ENCODE measurements at places on chromosomes 5 and 9. TPM values are rescaled to one million over a fixed set of nuclear protein-coding genes. Genes with fewer than 3 reads are reported as not detected.

DNA sequence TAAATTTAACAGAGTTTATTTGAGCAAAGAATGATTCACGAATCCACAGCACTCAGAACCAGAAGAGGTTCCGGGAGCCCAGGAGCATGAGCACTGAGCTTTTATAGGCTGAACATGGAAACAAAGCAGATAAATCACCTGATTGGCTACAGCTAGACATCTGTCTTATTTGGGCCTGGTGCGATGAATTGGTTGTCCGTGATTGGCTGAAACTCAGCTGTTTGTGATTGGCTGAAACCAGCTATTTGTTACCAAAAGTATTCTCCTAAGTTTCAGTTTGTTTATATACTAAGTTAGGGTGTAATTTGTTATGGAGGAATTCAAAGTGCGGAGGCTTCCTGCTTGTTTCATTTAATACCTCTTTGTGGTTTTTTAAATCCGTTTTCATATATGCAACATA is 15.8 kb upstream of the LCP2 start:
- DNase-seq = no peak

GRCh38 chr9:133194597-133194996 is 14.5 kb downstream of the OBP2B start:
- DNase-seq = no peak

The IFNA21 gene
- total RNA-seq = not detected

DNA sequence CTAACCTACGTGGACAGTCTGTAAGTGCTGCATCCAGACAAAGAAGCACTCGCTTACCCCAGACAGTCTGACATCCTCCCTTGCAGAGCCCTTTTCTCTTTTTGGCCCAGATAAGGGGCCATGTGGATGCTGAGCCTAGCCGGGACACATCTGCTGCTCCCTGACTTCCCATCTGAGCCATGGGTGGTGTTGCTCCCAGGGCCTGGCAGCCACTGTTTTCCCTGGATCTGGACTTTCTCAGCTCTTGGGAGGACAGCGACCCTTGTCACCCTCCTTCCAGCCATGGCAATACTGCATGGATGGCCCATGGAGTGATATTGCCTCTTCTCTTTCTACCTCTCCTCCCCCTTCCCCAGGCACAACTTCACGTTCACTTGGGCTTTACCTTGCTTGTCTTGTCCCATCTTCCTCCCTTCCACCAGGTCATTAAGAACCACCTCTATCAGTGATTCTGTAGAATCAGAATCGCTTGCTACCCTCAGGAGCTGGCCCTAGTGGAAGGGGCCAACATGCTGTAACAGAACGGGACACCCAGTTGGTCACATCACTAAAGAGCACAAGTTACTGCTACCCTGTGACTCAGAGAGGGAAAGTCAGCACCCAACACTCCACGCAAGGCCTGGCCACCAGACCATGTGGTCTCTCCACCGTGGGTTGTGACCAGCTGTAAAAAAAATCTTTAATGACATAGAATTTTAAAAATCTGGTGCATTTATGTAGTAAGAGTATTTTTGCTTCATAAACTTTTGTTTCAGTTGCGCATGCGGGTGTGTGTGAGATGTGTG is 4.4 kb downstream of the NEURL1B start:
- DNase-seq = no peak

DNA sequence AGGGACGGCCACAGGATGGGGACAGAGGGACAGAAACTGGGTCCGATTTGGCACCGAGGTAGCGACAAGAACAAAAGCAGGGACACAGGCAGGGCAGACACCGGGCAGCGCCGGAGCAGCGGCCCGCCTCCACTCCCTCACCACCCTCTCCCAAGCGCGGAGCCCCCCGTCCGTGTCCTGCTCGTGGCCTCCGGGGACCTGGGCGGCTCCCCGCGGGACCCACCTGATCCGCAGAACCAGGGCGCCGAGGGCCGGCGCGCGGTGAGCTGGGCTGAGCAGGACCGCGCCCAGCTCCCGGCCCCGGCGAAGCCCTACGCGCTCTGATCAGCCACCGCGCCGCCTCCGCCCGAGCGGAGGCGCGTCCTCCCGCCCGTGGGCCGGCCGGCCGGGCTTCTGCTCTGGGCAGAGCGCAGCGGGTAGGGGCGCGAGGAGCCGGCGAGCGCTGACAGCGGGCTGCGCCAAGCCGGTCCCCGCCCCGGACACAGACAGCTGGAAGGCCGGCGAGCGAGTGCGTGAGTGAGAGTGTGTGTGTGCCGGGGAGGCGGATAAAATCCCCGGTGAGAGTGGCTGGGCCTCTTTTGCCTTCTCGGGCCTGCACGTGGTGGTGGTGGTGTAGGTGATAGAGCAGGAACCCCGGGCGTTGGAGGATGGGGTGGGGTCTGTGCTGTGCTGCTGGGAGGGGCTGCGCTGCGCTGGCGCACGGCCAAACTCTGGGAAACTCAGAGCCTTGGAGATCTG is at the start of gene GGTA1:
TSS of gene GGTA1 (minus strand) at position 418 of the 738 bp plus-strand sequence. CDS start 31,922 bp downstream, outside the sequence.
- peak; percentile 11 for DNase-seq

- DNase-seq = no peak
These were observed 753.3 kb upstream of the ZNF608 start for GRCh38 chr5:125499636-125500332.

The GALNT12 gene
- 0.83 TPM for total RNA-seq

The CCDC192 gene
- total RNA-seq = not detected

The DPH7 gene
- 16.7 TPM for total RNA-seq

- DNase-seq = no peak
These were observed 9.0 kb downstream of the FOXB2 start for GRCh38 chr9:77028478-77028877.

- DNase-seq = no peak
These were observed 114.4 kb upstream of the IRX2 start for GRCh38 chr5:2865856-2866255.

The SHB gene
- total RNA-seq = 5.0 TPM

DNA sequence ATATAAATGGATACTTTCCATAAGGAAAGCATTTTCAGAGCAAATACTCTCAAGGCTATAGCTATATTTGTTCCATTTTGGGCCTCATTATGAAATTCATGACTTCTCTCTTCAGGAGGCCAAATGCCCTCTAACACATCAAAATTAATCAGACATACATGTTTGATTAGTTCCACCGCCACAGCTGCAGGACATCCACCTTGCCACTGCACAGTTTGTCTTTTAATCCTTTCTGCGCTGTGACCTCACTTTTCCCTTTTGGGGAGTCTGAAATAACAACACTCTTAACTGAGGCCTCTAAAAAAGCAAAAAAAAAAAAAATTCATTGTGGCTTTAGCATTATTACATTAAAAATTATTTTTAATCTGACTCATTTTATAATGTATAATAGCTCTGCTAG is 279.1 kb upstream of the CDH12 start:
- no peak for DNase-seq

The ORM2 gene
- 15.6 TPM for total RNA-seq

- no peak for DNase-seq
These were observed 146.5 kb upstream of the TLX3 start for GRCh38 chr5:171162596-171162995.

DNA sequence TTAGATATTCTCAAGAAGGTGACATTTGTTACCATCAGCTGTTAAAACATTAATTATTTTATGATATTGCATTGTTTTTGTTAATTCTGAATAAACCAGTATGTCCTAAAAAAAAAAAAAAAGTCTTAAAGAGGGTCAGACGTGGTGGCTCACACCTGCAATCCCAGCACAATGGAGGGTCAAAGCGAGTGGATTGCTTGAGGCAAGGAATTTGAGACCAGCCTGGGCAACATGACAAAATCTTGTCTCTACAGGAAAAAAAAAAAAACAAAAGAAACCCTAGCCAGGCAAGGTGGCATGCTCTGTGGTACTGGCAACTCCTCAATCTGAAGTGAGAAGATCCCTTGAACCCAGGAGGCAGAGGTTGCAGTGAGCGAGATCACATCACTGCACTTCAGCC is 46.8 kb downstream of the CYLC2 start:
- no peak for DNase-seq

- DNase-seq = no peak
These were observed 9.9 kb upstream of the PCDHB2 start for GRCh38 chr5:141084487-141084989.

DNA sequence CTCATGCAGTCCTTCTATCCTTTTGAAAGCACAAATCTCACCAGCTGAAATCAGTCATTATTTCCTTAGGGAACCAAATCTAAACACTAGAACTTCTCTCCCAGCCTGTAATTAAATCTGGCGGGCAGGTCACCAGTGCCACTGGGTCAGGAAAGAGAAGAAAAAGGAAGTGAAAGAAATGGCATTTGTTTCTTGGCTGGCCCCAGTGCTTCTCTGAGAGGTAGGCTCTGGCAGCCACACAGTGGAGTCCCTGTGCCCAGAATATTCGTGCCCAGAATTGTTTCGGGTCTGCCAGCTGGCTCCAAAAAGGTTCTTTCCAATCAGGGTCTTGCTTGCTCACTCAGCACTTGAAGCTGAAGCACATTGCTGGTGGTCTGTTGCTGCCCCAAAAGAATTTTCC is 133.9 kb upstream of the MTAP start:
- DNase-seq = no peak

DNA sequence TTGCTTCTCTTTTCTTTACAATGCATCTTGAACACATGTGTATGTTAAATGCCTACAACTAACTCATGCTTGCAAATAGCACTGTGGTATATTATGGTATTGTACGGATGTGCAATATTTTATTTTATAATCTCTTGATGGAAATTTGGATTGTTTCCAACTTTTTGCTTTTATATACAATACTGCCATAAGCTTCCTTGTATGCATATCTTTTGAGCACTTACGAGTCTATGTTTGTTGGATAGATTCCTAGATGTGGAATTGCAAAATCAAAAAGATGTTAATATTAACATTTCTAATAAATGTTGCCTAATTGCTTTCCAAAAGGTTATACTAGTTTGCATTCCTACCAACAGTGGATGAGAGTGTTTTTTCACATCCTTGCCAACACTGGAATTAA is 3.4 kb upstream of the GALNT12 start:
- DNase-seq = no peak

GRCh38 chr5:121432-121831 is 29.5 kb downstream of the PLEKHG4B start:
- no peak for DNase-seq

DNA sequence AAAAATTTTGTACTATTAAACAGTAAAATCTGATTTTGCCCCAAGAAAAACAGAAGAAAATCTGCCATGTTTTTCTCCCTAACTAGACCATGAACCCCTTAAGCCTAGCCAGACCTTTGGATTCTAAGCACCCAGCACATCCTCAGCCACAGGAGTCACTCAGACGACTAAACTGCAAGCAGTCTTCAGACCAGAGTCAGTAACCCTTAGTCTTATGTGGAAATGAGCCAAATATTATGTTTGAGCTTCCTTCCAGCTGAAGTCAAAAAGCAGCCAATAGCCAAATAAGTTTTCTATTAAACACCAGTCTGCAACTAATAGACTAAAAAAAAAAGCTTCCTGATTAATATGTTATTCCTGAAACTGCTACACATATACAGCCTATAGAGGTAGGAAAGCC is 47.4 kb downstream of the GOLPH3 start:
- no peak for DNase-seq

- DNase-seq = no peak
These were observed 368.0 kb upstream of the SEMA6A start for GRCh38 chr5:116942622-116943021.

GRCh38 chr5:122404018-122404417 is 92.0 kb downstream of the SNCAIP start:
- no peak for DNase-seq

The FOXD4 gene
- total RNA-seq = not detected

The PCDHA9 gene
- total RNA-seq = not detected

GRCh38 chr5:93623153-93623552 is 40.1 kb downstream of the NR2F1 start:
- DNase-seq = no peak

DNA sequence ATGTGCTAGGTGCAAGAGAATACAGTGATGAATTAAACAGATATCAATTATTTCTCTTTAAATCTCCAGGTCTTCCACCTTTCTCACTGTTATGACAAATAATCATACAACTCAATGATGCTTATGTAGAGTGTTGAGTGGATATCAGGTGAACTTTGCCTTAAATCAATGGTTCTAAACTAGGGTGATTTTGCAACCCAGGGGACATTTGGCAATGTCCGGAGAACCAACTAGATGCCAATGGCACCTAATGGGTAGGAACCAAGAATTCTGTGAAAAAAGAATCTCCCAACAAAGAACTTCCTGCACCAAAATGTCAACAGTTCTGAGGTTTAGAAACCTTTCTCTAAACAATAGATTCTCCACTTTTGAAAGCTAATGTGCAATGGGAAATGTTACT is 52.0 kb upstream of the GDNF start:
- DNase-seq = no peak

GRCh38 chr5:111589316-111589715 is 77.0 kb upstream of the STARD4 start:
- no peak for DNase-seq

Measured in gastrocnemius medialis (tissue), 4 donors.